ENCODE measurements at places on chromosomes 12 and 14.
A peak's percentile ranks its signal among the peaks of the same experiment; 100 is the strongest.

DNA sequence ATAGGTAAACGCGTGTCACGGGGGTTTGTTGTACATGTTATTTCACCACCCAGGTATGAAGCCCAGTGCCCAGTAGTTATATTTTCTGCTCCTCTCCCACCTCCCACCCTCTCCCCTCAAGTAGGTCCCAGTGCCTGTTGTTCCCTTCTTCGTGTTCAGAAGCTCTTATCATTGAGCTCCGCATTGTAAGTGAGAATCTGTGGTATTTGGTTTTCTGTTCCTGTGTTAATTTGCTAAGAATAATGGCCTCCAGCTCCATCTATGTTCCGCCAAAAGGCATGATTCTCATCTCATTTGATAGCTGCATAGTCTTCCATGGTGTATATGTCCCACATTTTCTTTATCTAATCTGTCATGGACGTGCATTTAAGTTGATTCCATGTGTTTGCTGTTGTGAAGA is 6.9 kb upstream of the GPRC5D start:
- no peak for DNase-seq

- DNase-seq = no peak
Observed at GRCh38 chr12:124296916-124297351, 2.0 kb downstream of the RFLNA start.

DNA sequence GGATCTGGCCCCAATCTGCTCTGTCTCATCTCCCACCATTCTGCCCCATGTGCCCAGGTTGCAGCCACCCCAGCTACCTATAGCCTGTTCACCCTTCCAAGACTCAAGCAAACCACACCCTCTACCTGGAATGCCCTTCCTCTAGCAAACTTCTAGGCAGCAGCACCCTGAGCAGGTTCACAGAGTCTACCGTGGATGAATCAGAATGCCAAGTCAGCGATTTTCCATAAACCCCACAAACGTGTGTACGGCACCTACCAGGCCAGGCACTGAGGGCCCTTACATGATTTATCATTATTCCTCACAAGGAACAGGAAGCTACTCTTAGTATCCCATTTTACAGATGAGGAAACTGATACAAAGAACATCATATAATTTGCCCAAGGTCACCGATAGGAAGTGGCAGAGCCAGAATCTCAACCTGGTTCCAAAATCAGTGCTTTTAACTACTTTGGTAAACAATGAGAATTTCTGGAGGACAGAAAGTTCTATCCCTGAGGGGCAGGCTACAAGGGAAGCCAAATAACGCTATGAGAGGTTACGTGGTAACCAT is 28.0 kb upstream of the DHRS4 start:
- no peak for DNase-seq

GRCh38 chr14:67221248-67221981 is 19.8 kb upstream of the PALS1 start:
- peak; percentile 28 for DNase-seq

DNA sequence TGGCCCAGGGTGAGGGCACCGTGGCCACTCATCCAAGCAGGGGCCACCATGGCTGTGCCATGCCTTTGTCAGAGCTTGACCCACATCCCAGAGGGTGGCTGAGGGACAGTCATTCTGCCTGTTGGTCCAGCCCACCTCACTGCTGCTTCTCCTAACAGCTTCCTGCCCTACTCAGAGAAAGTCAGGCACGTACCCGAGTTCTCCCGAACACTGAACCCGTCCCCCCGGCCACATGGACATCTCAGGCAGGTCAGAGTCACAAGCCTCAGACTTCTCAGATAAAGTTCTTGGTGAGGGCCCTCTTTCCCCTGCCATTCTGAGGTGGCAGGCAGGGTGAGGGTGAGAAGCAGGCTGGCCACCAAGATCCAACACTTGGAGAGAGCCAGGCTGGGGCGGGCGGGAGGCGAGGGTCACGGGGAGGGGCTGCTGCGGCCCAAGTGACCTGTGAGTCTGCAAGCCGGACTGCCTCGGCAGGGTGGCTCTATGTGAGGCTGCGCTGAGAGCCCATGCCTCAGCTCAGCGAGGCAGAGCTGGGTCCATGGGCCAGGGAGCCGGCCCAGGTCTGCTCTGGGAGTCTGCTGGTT is 317.8 kb downstream of the TMEM121 start:
- DNase-seq = no peak

GRCh38 chr12:46187023-46187422 is 81.8 kb downstream of the SLC38A1 start:
- no peak for DNase-seq

DNA sequence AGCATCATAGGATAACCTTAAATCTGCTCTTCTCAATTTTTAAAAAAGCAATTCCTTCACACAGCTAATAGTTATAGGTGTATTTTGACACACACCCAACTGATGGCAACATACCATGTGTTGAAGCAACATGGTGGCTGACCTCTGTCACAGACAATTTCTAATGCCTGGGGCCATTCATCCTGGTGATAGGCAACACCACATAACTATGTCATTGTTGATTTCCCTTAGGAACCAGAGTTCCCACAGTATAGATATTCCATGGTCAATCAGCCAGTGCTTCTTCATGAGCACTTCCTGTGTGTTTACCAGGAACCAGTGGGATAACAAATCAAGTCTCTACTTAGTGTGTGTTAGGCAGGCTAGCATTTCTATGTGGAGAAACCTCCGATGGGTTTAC is 88.3 kb downstream of the FIGNL2 start:
- DNase-seq = no peak

GRCh38 chr12:121538699-121539061 is 42.1 kb downstream of the KDM2B start:
- peak; percentile 22 for DNase-seq

GRCh38 chr12:80032946-80033345 is 66.4 kb upstream of the OTOGL start:
- no peak for DNase-seq

DNA sequence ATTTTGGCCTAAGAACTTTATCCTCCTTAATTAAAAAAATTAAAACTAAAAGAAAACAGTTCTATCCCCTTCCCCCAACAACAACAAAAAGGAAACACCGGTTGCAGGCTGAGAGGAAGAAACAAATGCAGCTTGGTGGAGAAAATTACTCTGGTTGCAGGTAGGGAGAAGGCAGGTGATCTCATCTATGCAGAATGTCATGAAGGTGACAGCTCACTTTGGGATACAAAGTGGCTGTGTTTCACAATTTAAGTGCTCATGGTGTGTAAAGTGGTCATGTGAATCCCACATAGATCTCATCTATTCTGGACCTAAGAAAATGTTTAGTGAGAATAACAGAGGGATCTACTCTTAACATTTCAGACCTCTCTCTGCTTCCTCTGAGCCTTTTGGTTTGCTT is 219.7 kb upstream of the PKP2 start:
- no peak for DNase-seq

GRCh38 chr12:904010-904414 is 45.5 kb downstream of the RAD52 start:
- DNase-seq = no peak

GRCh38 chr12:75790219-75790618 is 241.4 kb downstream of the PHLDA1 start:
- DNase-seq = no peak

DNA sequence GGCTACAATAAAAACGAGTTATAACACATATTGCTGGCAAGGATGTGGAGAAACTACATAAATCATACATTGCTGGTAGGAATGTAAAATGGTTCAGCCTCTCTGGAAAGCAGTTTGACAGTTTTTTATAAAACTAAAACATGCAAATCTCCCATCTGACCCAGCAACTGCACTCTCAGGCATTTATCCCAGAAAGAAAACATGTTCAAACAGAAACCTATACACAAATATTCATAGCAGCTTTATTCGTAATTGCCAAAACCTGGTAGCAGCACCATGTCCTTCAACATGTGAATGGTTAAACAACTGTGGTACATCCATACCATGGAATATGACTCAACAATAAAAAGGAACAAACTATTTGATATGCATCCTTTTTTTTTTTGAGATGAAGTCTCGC is 10.1 kb upstream of the TMCC3 start:
- no peak for DNase-seq

DNA sequence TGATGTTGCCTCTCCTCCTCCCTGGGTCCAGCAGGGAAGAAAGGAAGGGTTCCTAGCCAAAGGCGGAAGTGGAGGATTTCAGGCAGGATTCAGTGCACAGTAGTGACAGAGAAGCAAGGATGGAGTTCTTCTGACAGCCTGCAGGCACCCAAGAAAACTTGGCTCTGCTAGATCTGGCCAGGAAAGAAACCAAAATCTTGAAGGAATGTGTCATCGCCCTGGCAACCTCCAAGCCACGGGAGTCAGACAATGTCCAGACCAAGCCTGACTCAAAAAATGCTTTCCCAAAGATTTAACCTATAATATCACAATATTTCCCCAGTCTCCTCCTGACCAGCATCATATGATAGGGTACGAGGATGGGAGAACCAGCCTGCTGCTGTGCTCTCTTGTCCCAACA is 22.8 kb upstream of the DHRS4 start:
- DNase-seq = no peak

GRCh38 chr12:21913823-21914222 is 27.4 kb downstream of the ABCC9 start:
- no peak for DNase-seq

DNA sequence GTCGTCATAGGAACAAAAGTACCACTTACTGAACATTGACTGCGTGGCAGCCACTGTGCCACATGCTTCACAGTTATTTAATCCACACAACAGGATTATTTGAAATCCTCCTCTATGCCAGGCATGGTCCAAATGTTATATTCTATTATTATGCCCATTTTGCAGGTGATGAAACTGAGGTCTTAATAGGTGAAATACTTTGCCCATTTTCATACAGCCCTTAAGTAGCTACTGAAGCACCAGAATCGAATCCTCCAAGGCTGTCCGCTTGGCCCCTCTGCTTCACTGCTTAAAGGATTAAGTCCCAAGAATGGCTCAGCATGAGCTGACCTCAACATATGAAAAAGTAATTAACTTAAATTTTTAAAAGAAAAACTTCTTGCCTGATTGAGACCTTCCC is 212.8 kb downstream of the EGLN3 start:
- no peak for DNase-seq

DNA sequence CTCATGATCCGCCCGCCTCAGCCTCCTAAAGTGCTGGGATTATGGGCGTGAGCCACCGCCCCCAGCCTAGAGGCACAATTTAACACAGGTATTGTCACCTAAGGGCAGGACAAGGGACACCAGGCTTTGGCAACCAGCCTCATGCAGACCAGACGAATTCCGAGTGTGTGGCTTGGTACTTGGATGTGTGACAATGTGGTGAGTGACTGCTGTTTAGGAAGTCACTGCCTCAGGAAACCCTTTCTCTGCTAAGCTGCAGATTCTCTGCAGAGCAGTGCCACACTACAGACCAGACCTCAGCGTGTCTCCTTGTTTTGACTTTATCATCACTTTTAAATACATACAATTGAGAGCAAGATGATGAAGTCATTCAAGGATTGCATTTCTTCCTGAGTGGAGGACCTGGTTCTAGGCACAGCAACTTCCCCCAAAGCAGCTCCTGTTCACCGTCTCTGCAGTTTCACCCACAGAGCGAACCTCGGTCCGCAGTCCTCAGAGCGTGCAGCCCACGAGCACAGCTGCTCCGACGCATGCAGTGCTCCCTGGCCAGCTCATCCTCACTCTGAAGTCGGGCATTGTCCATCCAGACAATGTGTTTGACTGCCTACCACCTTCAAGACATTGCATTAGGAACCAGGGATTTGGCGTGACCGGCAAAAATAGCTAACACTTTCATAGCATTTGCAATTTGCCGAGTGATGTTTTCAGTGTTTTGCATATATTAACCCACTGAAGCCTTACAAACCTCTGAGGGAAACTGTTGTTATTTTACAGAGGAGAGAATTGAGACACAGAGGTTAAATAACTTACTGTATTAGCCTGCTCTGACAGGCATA is 235.2 kb downstream of the CHST11 start:
- DNase-seq = no peak

GRCh38 chr14:29823816-29824215 is 103.8 kb downstream of the PRKD1 start:
- no peak for DNase-seq

- no peak for DNase-seq
Observed at GRCh38 chr14:99909513-99910064, 116.4 kb downstream of the EML1 start.

DNA sequence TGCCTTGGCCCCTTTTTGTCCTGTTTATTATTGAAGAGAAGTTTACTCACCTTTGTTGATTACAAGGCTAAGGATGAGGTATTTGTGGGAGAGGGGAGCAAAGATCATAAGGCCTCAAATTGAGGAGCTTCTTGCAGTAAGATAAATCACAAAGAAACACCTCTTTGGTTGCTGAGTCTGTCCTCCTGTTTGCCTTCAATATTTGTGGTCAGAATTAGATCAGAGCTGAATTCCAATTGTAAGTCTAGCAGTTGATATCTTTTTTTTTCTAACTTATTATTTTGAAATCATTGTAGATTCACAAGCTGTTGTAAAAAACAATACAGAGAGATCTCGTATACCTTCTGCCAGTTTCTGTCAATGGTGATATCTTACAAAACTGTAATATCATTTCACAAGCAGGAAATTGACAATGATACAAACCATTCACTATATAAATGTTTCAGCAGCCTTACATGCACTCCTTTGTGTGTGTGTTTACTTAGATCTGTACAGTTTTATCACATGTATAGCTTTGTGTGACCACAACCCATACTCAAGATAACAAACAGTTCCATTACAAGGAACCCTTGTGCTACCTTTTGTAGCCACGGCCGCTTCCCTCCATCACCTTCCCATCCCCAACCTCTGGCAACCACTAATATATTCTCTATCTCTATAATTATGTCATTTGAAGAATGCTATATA is 97.4 kb downstream of the KICS2 start:
- DNase-seq = no peak

DNA sequence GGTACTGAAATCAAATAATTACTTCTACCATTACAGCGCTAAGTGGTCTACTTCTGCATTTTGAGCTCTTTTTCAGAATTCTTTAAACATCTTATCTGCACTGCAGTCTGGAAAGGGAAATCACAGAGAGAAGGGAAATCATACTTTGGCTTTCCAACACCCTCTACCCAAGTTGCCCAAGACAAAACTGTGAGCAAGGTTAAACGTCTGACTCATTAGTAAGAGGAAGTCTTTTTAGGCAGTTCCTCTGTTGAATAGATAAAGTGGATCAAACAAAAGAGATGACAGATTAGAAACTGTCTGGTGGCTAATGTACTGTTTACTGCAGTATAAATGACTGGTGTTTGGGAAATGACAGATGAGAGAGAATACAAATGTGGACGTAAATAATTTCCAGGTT is 858.1 kb downstream of the NRXN3 start:
- DNase-seq = no peak

- peak; percentile 14 for DNase-seq
Observed at GRCh38 chr12:14618983-14619382, 51.3 kb upstream of the PLBD1 start.

- DNase-seq = no peak
Observed at GRCh38 chr12:52656616-52657015, 4.6 kb upstream of the KRT2 start.

GRCh38 chr14:94485944-94486841 is 10.2 kb upstream of the SERPINA9 start:
- peak; percentile 85 for DNase-seq

DNA sequence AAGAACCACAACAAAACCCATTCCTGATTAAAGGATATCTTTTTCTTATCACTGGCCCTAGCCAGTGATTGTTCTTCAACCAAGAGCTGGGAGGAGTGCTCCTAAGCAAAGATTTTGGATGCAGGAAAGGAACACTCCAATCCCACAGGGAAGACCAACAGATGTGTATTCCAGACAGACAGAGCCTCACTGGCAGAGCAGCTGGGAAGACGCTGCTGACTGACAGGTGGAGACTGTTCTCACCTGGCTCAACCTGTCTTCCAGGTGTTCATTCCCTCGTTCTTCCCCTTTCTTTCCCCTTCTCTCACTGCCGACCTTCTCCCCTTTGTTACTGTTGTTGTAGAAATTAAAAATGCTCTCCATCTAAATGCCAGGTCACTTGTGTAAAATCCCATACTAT is 89.7 kb upstream of the CCDC198 start:
- DNase-seq = no peak

All from HEK293T (cell line).